ENCODE measurements at places on chromosomes 7 and 10. TPM values are rescaled to one million over a fixed set of nuclear protein-coding genes. Genes with fewer than 3 reads are reported as not detected.

The SFR1 gene
- polyA plus RNA-seq = 2.6 TPM

The EMX2 gene
- polyA plus RNA-seq = not detected

The FEZF1 gene
- not detected for polyA plus RNA-seq

The ELFN1 gene
- 0.14 TPM for polyA plus RNA-seq

The CPVL gene
- not detected for polyA plus RNA-seq

The CRHR2 gene
- not detected for polyA plus RNA-seq

The AKR1B1 gene
- 337 TPM for polyA plus RNA-seq

The ACSL5 gene
- 1.8 TPM for polyA plus RNA-seq

The KCTD7 gene
- polyA plus RNA-seq = 14.7 TPM

The LANCL2 gene
- polyA plus RNA-seq = 18.0 TPM

The AIFM2 gene
- 9.1 TPM for polyA plus RNA-seq

The STK31 gene
- polyA plus RNA-seq = 0.09 TPM

The ING3 gene
- polyA plus RNA-seq = 9.8 TPM

The ZNF438 gene
- 4.4 TPM for polyA plus RNA-seq

The TCF7L2 gene
- polyA plus RNA-seq = 7.7 TPM

The WNT8B gene
- not detected for polyA plus RNA-seq

The LRRD1 gene
- not detected for polyA plus RNA-seq

The IKZF1 gene
- not detected for polyA plus RNA-seq

The NAT16 gene
- polyA plus RNA-seq = 0.02 TPM

The TUBAL3 gene
- not detected for polyA plus RNA-seq

The ZNF33B gene
- 5.6 TPM for polyA plus RNA-seq

The LMTK2 gene
- polyA plus RNA-seq = 3.7 TPM

The LFNG gene
- 2.4 TPM for polyA plus RNA-seq

The SLC16A9 gene
- polyA plus RNA-seq = 0.06 TPM

The CYP2E1 gene
- 1.1 TPM for polyA plus RNA-seq

The TASOR2 gene
- 54.1 TPM for polyA plus RNA-seq

The RBM20 gene
- polyA plus RNA-seq = 0.15 TPM

The LIPF gene
- not detected for polyA plus RNA-seq

The CC2D2B gene
- not detected for polyA plus RNA-seq

The EBLN1 gene
- not detected for polyA plus RNA-seq

The TOMM7 gene
- 390 TPM for polyA plus RNA-seq

The KNDC1 gene
- polyA plus RNA-seq = 0.56 TPM

The TCERG1L gene
- not detected for polyA plus RNA-seq

The FAS gene
- 78.4 TPM for polyA plus RNA-seq

The NCF1 gene
- not detected for polyA plus RNA-seq

The HYAL4 gene
- polyA plus RNA-seq = not detected

The SPDYE1 gene
- polyA plus RNA-seq = not detected

The NPSR1 gene
- polyA plus RNA-seq = not detected

The COMTD1 gene
- 2.3 TPM for polyA plus RNA-seq

The TECPR1 gene
- 5.0 TPM for polyA plus RNA-seq

The AKR1C3 gene
- polyA plus RNA-seq = 10.7 TPM

The TMEM213 gene
- not detected for polyA plus RNA-seq

The NPS gene
- not detected for polyA plus RNA-seq

The MOGAT3 gene
- not detected for polyA plus RNA-seq

The HOXA6 gene
- polyA plus RNA-seq = 1.3 TPM

The C7orf33 gene
- polyA plus RNA-seq = not detected

Measured in AG04450 (cell line).